NCI-H226 (cell line): ENCODE measurements at places on chromosomes 2 and 18.

DNA sequence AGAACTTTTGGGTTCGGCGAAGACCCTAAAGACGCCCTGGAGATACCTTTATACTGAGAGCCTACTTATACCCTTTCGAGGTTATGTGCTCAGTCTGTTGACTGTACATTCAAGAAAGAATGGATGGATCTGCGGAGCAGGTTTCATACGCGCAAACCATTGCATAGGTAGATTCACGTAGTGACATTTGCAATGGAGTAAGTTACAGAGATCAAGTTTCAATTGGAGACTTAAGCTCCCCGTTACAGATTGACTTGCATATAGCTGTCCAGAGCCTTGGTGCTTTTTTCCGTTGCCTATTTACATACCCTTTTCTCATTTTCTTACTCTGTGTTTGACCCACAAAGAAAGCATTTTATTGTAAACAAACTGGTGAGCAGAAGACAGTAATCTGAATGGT lies 923 bp downstream of the PSMD1 start:
- no peak for DNase-seq

DNA sequence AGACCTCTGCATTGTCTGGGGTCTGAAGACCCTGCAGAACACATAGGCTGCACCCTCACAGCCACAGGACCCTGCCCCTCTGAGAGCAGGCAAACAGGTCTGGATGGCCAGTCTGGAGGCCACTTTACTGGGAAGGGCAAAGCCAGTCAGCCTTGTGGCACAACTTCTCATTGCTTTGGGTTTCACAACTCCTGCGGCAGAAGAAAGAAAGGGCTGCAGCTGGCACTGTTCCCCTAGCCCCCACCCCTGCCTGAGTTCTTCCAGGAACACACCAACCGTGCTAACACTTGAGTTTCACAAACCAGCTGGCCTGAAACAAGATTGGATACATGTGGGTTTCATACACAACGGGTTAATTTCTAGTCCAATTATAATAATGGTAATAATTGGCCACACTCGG lies 276.5 kb upstream of the MGAT5 start:
- DNase-seq = no peak

GRCh38 chr2:119837350-119837749 lies 77.6 kb downstream of the PTPN4 start:
- DNase-seq = no peak

GRCh38 chr2:160194946-160195345 lies 5.1 kb downstream of the ITGB6 start:
- DNase-seq = no peak
